ENCODE measurements at places on chromosomes 6 and 20.

DNA sequence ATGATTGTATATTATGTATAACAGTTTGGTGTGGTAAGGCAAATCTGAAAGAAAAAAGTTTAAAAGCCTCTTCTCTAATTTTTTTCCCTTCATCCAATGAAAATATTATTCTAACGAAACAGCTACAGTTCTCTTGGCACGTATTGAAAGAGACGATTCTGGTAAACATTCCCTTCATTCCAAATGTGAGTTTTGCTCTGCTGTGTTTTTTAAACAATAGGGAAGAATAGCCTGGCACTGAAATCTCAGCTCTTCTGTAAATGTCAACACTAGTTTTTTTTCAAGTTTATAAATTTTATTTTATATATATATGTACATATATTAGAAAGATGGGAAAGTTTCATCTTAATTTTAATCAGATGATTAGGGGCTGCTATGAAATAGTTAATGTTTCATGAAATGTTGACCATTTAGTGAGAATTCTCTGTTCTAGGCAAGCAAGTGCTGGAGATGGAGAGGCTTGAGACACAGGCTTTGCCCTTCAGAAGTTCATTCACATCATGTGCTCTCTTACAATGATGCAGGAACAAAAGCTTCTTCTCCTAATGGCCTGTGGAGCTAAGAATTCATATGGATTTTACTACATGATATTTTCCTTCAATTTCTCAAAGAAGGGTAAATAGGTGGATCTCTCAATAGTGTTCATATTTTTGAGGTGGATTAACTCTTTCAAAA, 4.1 kb downstream of the PAQR8 start:
- DNase-seq, result peak; percentile 50

DNA sequence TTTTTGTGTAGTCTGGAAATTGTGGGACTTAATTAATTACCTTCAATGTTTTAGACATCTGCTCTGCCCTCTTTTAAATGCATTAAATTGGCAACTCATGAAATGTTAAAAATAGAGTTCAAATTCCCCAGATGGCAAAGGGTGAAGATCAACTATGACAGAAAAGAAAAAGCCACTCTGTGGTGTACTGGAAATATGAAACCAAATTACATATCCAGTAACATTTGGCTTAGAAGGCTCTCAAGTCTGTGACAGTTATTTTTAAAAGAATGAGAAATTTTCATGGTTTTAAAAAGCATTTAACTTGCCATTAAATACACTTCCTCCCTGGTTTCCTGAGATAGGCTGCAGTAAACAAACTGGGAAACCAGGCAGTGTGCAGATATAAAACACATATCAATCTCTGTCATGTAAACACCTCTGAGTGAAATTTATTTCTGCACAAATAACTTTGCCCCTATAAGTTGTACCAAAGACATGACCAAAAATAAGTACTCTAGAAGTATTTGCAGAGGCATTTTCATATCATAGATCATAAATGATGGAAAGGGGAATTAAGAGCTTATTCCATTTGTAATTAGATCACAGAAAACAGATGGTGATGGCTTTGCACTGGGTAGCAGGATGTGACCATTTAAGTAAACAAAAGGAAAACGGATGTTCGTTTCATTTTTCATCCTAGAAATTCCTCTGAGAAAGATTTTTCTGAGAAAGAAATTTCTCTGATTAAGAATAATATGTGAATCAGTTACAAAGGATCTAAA, 360.1 kb downstream of the SAMD5 start:
- no peak for DNase-seq

DNA sequence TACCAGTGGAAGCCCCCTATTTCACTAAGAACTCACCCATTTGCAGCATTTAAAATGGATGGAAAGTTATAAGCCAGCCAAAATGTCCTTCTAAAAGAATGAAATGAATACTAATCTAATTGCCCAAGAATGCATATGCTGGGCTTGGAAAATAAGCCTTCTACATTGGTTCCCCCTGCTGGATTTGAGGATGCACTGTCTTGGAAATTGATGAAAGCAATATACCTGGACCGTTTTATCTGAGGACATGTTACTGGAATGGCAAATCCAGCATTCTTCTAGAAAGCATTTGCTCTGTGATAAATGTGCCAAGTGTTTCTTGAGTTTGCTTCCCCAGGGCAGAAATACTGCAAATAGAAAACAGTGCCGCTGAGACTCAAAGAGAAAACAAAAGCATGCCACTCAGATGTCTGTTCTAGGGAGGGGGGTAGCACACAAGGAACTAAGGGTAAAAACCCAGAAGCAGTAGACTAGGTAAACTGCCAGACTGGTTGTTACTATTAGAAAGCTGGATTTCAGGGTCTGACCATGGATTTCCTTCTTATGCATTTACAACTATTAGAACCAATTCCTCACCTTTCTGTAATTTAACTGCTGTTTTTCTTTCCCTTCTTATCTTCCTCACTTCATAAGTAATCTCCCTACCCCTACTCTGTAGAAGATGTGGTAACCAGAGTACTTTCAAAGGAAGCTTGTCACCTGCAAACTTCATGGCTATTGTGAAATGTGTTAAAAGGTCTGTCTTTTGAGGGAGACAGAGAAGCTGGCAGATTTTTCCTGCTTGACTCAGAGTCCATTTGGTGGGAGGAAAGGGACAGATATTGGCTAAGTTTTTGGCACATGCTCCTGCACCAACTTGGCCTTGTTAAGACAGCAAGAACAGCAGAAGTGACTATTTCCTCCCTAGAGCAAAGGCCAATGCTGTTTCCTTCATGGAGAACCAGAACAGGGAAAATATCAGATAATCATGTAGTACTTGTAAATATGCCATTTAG, 642.6 kb downstream of the KIF16B start:
- peak; percentile 34 for DNase-seq

DNA sequence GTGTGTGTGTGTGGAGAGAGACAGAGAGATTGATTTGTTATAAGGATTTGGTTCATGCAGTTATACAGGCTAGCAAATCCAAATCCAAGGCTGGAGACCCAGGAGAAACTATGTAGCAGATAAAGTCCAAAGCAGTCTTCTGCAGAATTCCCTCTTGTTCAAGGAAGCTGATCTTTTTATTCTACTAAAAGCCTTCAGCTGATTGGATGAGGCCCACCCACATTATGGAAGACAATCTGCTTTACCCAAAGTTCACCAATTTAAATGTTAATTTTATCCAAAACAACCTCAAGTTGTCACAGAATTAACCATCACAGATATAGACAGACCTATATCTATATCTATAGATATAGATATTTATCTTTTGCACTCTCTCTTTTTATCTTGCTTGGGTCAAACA, 67.0 kb downstream of the TPBG start:
- DNase-seq, result no peak

- peak; percentile 95 for DNase-seq
Measured at GRCh38 chr20:3795511-3796468, at the start of gene CDC25B. Gene CDC25B, plus strand, starts transcription at chr20:3796310. Its CDS starts 222 bp downstream, at chr20:3796532.

DNA sequence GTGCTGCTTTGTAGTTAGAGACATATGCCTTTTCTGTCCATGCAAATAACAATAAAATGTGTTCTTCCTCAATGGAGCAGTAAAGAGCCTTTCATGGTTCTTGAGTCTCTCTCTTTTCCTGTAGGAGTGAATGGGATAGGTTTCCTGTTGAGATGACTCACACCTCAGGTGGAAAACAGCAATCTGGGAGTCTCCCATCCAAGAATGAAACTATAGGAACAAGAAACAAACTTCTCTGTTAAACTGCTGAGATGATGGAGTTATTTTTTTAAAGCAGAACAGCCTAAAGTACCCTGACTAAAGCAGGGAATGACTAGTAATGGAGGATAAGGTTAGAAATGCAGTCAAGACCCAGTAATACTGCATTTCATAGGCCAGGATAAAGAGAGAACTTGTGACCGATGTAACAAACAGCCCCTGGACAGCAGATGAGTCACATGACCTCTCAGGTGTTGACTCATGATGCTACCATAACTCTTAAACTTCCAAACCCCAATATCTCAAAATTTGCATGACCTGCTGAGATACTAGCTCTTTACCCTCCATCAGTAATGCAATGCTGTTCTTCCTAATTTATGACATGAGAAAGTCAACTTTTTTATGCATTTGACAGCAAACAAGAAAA, 548.9 kb downstream of the CBLN4 start:
- no peak for DNase-seq

- no peak for DNase-seq
Measured at GRCh38 chr6:148415511-148416260, 73.0 kb downstream of the SASH1 start.

DNA sequence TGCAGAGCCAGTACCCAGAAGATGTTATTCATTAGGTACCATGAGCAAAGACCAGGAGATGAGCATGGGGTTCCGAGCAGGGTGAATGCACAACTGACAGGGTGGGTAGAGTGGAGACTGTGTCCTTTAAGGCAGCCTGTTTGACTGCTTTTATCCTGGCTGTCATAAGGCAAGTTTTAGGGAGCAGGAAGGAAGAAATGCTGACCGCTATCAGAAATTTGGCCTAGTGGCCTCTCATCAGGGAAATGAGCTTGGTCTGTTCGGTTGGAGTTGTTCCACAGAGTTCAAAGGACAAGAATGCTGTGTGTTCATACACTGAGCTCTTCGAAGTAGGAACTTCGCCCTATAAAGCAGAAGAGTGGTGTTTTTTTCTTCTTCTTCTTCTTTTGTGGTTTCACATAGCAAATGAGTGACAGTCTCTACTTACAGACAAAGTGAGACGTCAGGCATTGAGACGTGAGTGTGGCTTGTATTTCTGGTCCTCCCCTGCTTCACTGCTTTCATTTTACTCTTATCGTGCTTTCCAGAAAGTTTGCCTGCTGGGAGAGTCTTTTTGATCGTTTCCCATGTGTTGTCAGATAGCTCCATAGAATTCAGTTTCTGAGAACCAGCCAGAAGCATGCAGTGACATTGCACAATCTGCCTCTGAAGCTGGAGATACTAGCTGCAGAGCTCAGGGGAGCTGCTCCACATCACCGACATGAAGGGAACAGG, at the start of gene CASS4:
Gene CASS4, plus strand, starts transcription at position 502 of the 714 bp plus-strand sequence. Its CDS starts 199 bp downstream, at position 701.
- peak; percentile 28 for DNase-seq

- DNase-seq, result no peak
Measured at GRCh38 chr6:25012657-25013056, 76.9 kb upstream of the RIPOR2 start.

DNA sequence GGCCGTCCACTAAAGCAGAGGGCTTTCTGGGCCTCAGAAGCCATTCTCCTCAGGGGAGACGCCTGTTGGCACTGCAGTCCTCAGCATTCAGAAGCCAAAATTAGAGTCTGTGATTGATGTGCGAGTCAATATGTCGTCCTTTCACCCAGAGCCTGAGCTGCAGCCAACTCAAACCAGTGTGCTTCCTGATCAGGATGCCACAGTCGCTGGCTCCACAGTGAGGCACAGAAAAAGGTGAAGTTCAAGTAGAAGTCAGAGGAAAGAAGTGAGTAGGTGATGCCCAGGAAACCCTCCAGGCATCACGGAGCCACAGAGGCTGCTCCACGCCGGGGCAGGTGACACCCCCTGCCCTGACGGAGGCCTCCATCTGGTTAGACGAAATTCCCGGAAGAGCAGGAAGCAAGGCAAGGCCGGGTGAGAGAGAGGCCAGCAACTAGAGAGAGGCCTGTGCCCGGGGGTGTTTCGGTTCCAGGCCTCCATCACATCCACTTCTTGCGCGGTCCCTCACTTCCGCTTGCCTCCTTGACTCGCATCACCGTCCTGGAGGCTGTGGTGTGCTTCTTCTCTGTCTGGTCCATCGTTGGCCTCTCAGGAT, 177.7 kb upstream of the SNX9 start:
- DNase-seq, result no peak

GRCh38 chr20:62065674-62066338, at the start of gene TAF4:
Gene TAF4, minus strand, starts transcription at chr20:62065881. Its CDS starts 71 bp downstream, at chr20:62065810.
- peak; percentile 77 for DNase-seq

DNA sequence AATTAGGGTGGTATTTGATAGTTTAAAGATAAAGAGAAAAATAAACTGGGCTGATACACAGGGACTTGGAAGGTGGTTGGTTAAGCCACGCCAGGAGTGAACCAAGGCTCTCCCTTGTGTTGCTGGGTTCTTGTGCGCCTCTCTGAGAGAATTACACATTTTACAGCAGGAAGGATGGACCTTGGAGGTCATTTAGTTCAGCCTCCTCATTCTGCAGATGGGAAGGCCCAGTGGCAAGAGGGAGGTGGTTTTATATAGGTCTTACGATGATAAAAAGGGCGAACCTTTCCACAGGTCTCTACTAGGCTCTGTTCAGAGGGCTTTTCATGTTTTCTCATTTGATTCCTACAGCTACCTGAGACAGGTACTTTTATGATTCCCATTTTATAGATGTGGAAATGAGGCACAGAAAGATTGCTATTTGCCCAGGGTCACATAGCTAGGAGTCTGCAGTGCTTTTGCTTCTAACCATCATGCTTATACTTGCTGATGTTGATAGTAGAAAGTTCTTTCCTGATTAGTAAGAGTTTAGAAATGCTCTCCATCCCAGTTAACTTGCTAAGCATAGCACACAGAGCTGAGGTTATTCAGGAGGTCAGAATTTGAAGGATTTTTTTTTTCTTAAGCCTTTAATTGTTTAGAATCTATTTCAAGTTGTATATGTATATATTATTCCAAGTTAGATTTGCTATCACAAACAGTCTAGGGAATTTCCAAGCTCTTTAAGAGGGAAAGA, 12.8 kb downstream of the HIVEP1 start:
- DNase-seq, result no peak

- no peak for DNase-seq
Measured at GRCh38 chr6:37149745-37150144, 20.2 kb upstream of the PIM1 start.

DNA sequence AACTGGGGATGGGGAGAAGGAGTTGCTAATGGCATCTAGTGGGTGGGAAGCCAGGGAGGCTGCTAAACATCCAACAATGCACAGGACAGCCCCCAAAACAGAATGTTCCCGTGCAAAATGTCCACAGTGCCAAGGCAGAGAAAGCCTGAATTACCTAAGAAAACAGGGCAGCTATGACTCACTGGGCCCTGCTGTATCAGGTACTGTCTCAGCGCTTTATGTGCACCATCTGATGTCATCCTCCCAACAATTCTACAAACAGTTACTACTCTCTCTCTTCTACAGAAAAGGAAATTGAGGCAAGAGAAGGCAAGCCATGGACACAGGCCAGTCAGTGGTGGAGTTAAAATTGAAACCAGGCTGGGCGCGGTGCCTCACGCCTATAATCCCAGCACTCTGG, 3.1 kb downstream of the YTHDF1 start:
- no peak for DNase-seq

DNA sequence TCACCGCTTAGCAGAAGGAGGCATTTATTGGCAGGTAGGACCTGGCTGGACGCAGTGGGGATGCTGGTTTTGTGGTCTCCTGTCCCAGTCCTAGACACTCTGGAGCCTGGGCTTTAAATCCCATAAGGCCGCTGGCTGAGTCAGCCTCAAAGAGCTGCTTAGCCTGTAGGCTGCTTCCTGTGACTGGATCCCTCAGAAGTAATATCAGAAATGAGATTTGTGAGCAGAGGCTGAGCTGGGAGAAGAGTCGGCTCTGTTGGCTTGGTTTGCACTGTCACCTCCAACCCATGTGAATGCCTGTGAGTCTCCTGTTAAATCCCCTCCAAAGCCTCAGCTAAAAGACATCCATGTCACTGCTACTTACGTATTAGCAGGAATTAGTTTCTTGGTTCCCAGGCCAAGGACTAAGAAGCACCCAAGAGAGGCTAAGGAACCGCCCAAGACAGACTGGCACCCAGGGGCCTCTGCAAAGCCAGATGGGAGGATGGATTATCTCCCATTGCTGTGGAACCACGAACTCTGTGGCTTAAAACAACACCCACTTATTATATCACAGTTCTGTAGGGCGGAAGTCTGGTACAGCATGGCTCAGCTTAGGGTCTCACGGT, 289.4 kb downstream of the CDC5L start:
- no peak for DNase-seq

Data from putamen (tissue), 1 donor.